ENCODE measurements at places on chromosomes 11 and 22. TPM values are rescaled to one million over a fixed set of nuclear protein-coding genes. Genes with fewer than 3 reads are reported as not detected.
A peak's percentile ranks its signal among the peaks of the same experiment; 100 is the strongest.

DNA sequence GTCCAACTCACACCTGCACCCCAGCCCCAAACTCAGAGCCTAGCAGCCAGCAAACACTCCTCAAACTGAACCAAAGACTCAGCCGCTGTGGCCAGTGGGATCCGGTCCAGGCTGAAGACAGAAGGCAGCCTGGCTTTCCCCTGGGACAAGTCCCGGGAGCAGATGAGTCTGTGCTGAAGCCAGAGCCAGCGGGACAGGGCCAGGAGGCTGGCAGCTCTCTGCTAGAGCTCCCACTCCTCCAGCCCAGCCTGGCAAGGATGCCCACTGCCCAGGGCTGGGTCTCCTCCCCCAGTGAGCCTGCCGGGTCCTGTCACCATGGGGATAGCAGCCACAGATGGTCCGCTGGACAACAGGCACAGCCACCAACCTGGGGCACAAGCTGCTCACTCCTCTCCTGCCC lies 42.9 kb upstream of the PRR5 start:
- peak; percentile 81 for ATAC-seq

GRCh38 chr22:48607901-48608662 lies 1219.6 kb downstream of the BRD1 start:
- no peak for ATAC-seq

Gene MRGPRX4
- total RNA-seq = not detected

Gene C11orf87
- total RNA-seq = 0.26 TPM

GRCh38 chr22:37731804-37732471 lies 35.1 kb downstream of the TRIOBP start:
- ATAC-seq = no peak

Gene CARD10
- 7.7 TPM for total RNA-seq

GRCh38 chr11:102139081-102139498 lies 28.8 kb downstream of the YAP1 start:
- peak; percentile 35 for ATAC-seq

DNA sequence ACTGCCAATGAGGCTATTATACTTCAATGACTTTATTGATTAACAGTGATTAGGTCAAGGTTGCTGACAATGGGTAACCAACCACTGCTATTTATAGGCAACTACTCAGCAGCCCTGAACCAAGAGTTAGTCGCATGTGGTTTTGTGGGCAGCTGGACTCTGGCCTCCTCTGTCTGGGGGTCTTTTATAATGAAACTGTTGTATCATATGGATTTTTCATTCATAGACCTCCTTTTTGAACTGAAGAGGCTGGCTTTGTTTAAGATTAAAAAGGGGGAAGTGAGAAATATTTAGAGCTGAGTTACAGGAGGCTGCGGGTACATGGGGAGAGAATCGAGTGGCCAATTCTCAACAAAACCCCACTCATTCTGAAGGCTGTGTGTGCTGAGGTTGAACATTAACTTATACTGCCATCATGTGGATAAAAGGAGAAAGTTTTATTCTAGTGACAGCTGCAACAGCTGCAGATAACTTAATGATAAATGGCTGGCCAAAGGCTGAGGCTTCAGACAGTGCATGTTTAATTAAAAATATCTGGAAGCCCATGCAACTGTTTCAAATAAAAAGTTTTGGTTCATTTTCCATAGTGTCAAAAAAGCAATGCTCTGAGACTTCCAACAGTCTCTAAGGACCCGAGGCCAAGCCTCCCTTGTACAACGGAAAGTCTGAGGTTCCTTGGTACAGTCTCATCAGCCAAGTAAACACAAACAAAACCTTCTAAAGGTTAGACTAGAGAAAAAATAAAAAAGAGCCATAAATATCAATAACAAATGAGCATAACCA lies 682.6 kb downstream of the KCNA4 start:
- ATAC-seq = peak; percentile 84

Gene C11orf97
- total RNA-seq = not detected

DNA sequence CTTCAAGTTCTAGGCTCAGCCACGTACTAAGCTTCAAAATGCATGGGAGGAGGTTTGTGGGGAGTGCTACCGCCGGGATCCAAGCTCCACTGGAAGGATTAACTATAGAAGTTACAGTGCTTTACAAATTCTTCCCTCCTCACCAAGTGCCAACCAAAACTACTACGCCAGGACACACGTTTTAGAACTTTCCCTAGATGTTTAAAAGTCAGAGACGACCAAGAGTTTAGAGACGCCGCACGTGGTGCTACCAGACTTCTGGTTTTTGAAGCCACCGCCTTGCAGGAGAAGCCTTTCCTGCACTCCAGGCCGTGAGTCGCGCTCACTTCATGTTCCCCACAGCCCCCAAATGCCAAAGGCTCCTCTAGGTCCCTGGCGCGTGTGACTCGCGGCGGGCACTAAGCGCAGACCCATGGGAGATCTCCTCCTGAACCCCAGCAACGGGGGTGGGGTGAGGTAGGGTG lies 734 bp downstream of the SNU13 start:
- ATAC-seq = peak; percentile 13

DNA sequence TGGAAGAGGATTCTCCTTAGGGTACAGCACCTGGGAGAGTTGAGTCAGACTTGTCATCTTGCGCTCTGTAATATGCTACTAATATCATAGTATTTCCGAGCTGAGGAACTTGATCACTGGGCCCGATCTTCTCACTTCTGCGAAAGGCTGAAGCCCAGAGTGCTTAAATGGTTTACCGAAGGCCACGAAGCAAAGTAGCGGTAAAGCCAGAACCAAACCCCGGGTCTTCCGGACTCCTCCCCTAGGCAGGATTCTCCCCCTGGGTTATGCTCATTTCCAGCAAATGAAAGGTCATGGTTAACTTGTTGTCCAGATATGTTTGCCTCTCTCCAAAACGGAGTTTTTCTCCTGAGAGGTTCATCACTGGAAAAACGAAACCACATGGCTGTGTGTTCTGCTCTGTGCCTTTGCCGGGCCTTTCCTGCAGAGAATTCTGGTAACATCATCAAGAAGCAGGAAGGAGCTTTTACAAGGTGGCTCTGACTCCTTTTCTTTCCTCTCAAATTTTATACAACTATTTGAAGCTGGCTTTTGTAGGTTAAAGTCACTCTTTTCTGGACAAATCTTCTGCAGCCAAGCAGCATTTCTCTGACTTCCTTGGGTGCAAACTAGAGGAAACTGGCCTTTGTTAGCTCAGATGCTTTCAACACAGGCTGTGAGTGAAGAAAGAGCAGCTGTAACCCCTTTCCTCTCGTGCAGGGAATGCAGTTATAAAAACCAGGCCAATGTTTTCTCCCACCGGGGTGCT lies 35.5 kb downstream of the UBASH3B start:
- peak; percentile 28 for ATAC-seq

Data from motor neuron (in vitro differentiated cells).